Activated CD8-positive, alpha-beta memory T cell treated with anti-CD3 and anti-CD28 coated beads for 4 hours (primary cell): ENCODE measurements at places on chromosomes 7 and 10.

GRCh38 chr10:133162178-133162909 is 2.3 kb downstream of the KNDC1 start:
- DNase-seq: no peak

- no peak for DNase-seq
These were observed 48.4 kb downstream of the CCDC6 start for GRCh38 chr10:59857921-59858320.

DNA sequence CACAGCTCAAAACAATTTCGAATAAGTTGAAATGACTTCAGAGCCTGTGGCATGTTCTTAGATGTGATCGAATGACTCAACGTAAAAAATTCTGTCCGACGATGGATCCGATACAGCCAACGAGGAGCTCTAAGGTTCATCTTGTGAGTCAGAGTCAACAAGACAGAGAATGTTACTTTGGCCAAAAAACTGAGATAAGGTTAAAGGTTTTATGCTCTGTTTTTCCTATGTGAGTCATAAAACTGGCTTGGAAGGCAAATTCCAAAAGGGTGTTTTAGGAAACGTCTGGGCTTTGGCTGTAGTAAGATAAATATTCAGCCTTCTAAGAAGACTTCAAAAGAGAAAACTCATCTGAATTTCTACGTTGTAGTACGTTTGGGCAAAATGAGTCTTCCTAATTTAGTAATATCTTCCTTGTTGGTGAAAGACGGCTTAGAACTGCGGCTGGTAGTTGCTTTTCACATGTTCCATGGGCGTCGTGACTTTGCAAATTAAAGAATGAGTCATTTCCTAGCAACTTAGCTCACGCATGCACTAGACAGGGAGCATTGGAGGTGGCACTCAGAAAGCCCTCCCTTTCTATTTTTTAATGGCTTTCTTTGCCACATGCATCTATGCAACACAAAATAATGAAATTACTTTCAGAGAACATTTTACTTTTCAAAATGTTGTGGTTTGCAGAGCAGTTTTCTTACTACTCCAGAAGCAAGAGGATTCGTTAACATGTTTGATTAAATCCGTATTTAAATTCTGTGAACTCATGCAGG is 28.2 kb downstream of the PFKP start:
- peak; percentile 15 for DNase-seq

- DNase-seq: no peak
These were observed 110.6 kb downstream of the ATXN7L1 start for GRCh38 chr7:105765846-105766245.

GRCh38 chr10:34580643-34581042 is 234.5 kb downstream of the PARD3 start:
- DNase-seq: no peak

- no peak for DNase-seq
These were observed 6.7 kb downstream of the OR13A1 start for GRCh38 chr10:45308707-45309106.

DNA sequence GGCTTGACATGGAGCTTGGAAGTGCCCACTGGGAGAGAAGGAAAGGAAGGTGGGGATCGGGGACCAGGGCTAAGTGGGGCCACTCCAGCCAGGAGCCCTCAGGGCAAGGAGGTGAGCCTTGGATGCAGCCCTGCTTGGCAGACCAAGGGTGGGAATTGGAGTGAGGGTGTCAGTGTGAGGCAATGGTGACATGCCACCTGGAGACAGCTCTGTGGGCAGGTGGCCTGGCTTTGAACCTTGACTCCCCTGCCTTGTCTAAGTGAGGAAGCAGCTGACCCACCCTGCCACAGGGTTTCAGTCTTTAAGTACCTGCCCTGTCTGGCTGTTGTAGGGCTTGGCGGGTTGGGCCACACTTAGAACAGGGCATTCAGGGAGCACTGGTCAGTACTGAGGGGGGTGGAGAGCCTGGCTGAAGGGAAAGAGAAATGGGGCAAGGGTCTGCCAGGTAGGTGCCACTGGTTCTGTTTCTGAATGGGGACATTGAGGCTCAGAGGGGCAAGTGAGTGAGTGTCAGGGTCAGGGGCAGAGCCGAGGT is 4.8 kb downstream of the RAMP3 start:
- no peak for DNase-seq

DNA sequence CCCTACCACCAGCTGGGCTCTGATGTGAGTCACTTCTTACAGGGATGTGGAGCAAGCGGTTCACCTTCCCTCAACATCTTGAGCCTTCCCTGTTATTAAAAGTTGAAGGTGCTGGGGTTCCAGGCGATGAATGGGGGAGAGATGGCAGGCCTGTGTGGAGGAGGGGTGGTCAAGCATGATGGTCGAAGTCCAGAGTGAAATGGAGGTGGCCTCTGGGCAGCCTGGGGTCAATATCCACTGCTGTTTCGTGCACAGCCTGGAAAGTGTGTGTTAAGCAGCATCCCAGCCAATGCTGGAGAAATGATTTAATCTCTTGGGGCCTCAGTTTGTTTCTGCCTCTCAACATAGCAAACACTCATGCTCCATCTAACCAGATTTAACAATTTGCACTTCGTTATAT is 33.7 kb upstream of the DMBT1 start:
- DNase-seq: no peak

DNA sequence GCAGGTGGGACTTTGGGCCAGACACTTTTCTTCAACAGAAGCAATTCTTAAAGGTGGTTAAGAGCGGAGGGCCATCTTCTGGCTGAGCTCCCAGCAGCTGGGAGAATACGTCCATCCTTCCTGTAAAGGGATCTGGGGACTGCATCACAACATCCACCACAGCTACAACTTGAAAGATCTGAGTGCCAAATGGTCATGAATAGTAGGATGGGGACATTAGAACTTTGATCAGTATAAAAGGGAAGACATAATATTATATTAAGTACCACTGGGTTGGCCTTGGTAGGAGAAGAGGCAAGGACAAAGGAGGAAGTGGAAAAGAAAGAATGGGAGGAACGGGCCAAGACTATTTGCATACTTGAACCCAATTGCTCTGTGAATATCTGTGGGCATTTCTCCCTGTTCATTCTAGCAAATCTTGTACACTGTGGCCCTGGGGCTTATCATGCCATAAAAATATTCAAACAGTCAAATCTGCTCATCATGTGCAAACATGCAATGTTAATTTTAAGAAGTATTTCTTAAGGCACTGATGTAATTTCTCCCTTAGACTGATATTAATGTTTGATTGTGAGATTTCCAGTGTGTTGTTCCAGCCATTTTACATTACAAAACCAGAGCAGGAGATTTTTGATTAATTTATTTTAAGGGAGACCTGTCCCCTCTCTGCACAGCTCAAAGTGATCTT is 65.5 kb upstream of the CREB5 start:
- no peak for DNase-seq

DNA sequence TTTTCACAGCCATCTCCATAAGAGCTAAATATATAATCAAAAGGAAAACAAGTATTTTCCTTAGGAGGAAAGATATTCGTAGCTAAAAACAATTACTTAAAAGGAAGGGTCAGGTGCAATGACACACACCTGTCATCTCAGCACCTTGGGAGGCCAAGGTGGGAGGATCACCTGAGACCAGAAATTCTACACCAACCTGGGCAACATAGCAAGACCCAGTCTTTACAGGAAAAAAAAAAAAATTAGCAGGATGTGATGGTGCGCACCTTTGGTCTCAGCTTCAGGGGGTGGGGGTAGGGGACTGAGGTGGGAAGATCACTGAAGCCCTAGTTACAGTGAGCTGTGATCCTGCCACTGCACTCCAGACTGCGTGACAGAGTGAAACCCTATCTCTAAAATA is 11.9 kb downstream of the TNPO3 start:
- no peak for DNase-seq

GRCh38 chr7:29185613-29186012 is 9.0 kb upstream of the CHN2 start:
- no peak for DNase-seq
